ENCODE measurements at places on chromosomes 1 and 21. TPM values are rescaled to one million over a fixed set of nuclear protein-coding genes. Genes with fewer than 3 reads are reported as not detected.

Gene ADGRL2
- not detected for polyA plus RNA-seq

DNA sequence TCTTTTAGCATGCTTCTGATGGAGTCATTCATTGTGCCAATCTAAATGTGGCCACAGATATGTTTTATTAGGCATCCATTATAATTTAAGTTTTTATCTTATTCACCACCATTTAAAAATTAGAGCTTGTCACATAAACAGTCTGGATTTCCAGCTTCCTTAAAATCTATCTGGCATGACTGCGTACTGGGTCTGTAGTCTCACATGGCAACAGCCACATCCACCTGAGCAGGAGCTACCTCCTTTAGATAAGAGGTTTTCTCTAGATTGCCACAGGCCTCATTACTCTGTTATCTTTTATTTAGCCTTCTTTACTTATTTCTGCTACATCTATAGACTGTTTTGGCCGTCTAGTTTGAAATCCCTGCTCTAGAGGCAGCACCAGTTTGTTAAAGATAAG, 29.1 kb downstream of the B3GALT2 start:
- no peaks in the 10 kb centered on the region for H3K27me3 ChIP-seq
- peaks cover 13% of the 10 kb centered on the region for H3K4me1 ChIP-seq
- no peak for DNase-seq
- H3K36me3 ChIP-seq: peaks cover 14% of the 10 kb centered on the region
- no peak overlapping the region for H3K4me3 ChIP-seq

- peaks cover 14% of the 10 kb centered on the region for H3K4me1 ChIP-seq
- H3K27ac ChIP-seq: no peak overlapping the region
- no peak for DNase-seq
- H3K4me3 ChIP-seq: no peak overlapping the region
- H3K36me3 ChIP-seq: no peaks in the 10 kb centered on the region
- peaks cover 66% of the 10 kb centered on the region for H3K27me3 ChIP-seq
Measured at GRCh38 chr1:153357076-153357852, 390 bp upstream of the S100A9 start.

- H3K4me3 ChIP-seq: no peak overlapping the region
- no peak overlapping the region for H3K27ac ChIP-seq
- no peaks in the 10 kb centered on the region for H3K36me3 ChIP-seq
- peaks cover 17% of the 10 kb centered on the region for H3K4me1 ChIP-seq
- H3K27me3 ChIP-seq: peaks cover 52% of the 10 kb centered on the region
Measured at GRCh38 chr1:53066488-53066887, 4.5 kb downstream of the PODN start.

GRCh38 chr1:33410091-33410701, 20.7 kb downstream of the PHC2 start:
- H3K4me1 ChIP-seq: no peaks in the 10 kb centered on the region
- no peak overlapping the region for H3K4me3 ChIP-seq
- peaks cover 15% of the 10 kb centered on the region for H3K36me3 ChIP-seq
